HT-29 (cell line): ENCODE measurements at places on chromosomes 16 and 17. TPM values are rescaled to one million over a fixed set of nuclear protein-coding genes. Genes with fewer than 3 reads are reported as not detected.

PPP1R27 gene
- 2.4 and 3.0 TPM in 2 replicates for total RNA-seq

TMEM100 gene
- total RNA-seq: not detected in 2 replicates

MEOX1 gene
- not detected in 2 replicates for total RNA-seq

EMC6 gene
- 35.5 and 54.7 TPM in 2 replicates for total RNA-seq

CA5A gene
- not detected in 2 replicates for total RNA-seq

AURKB gene
- 75.0 and 84.9 TPM in 2 replicates for total RNA-seq

OTOP2 gene
- not detected in 2 replicates for total RNA-seq

DNA sequence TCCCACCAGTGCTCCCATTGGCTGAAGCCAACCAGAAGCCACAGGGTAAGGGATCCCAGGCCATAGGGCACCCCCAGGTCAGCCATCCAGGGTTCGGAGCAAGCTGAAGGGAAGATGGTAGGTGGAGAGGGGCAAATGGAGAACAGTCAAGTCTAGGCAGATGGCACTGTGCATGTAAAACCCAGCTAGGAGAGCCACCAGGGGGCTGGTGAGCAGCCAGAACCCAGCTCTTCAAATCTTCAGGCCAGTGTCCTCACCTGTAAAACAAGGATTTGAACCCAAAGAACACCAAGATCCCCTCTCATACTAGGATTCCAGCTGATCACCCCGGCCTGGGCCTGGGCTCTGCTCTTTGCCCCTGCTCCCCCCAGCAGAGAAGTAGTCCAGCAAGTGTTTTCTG, 43.5 kb downstream of the GINS3 start:
- no peak for DNase-seq

DNA sequence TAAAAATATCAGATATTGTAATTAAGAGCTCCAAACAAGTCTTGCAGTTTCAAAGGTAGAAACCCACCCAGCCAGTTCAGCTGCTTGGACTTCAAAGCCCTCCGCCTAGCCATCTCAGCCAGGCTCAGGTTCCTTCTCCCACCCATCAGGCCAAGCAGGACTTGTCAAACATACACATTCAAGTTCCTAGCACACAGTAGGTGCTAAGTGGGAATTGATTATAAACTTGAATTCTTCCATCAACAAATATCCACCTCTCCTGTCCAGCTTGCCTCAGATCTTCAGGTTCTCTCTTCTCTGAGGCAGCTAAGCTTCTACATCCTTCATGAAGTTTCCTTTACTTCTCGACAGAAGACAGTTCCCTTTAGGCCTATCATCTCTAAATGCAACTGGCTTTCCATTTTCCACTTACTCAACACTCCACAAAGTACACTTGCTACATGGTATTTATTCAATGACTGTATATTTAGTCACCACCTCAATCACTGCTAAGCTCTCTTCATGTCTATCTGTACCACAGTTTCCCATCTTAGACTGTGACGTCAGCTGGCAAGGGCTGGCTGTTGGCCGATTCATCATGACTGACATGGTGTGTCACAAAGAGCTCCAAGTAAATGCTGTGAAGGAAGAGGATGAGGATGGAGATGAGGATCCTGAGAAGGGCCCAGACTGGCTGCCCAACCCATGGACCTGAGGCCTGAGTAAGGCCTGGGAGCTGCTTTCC, 13.3 kb upstream of the COG7 start:
- DNase-seq: no peak

- DNase-seq: no peak
These were observed 221.5 kb upstream of the SOX9 start for GRCh38 chr17:71899317-71899716.

- no peak for DNase-seq
These were observed 49.6 kb upstream of the SIAH1 start for GRCh38 chr16:48434653-48435317.

GRCh38 chr17:67294451-67295199, 49.6 kb upstream of the HELZ start:
- no peak for DNase-seq

DNA sequence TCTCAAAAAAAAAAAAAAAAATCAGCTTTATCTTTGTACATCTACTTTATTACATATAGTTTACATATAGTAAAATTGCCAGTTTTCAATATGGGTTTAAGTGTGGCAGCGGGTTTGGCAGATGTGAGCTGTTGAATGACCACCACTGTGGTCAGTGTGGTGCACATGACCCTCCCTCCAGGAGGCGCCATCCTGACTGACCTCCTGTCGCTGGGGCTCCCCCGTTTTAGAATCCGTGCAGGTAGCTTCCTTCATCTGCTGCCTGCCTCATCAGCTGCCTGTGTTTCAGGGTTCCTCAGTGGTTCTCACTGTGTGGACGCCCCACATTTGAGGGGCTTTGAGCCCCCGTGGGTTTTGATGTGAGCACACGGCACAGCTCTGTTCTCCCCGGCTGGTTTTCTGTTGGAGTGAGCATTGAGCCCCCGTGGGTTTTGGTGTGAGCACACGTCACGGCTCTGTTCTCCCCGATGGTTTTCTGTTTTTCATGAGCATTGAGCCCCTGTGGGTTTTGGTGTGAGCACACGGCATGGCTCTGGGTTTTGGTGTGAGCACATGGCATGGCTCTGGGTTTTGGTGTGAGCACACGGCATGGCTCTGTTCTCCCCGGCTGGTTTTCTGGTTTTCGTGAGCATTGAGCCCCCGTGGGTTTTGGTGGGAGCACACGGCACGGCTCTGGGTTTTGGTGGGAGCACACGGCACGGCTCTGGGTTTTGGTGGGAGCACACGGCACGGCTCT, 57.9 kb upstream of the ZNF750 start:
- DNase-seq: no peak

- DNase-seq: no peak
These were observed 170.3 kb downstream of the COPRS start for GRCh38 chr17:31688701-31689100.

- DNase-seq: peak; percentile 32
These were observed 684 bp downstream of the YPEL2 start for GRCh38 chr17:59331929-59332748.

DNA sequence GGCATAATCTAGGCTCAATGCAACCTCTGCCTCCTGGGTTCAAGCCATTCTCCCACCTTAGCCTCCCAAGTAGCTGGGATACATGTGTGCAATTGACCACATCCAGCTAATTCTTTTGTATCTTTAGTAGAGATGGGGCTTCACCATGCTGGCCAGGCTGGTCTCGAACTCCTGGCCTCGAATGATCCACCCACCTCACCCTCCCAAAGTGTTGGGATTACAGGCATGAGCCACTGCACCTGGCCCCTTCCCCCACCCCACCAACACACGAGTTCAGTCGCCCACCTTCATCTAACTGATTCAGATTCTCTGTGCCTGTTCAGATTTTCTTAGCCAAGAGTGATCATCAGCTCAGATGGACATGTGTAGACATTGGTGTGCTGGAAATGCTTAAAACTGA, 25.0 kb upstream of the METTL9 start:
- DNase-seq: no peak

- no peak for DNase-seq
These were observed 58.5 kb downstream of the LMF1 start for GRCh38 chr16:912322-912683.

GRCh38 chr17:81387100-81388090, 7.9 kb upstream of the BAHCC1 start:
- peak; percentile 30 for DNase-seq

DNA sequence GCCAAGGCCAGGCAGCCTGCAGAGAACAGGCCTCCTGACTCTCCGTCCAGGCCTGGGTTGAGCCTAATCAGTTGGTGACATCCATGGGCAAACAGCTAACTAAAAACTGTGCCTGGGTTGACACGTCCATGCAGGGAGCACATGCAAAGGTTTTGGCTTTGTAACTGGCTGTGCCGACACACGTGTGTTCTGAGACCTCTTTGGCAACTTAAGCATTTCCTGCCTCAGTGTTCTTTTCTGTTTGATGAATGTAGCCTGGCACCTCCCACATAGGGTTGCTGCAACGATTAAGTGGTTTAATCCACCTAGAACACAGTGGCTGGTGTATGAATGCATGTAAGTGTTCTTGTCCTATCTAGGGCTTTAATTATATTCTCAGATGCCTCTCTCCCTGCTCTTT, 3.2 kb downstream of the BCO1 start:
- no peak for DNase-seq

GRCh38 chr17:56761387-56761786, 72.3 kb downstream of the C17orf67 start:
- DNase-seq: no peak

DNA sequence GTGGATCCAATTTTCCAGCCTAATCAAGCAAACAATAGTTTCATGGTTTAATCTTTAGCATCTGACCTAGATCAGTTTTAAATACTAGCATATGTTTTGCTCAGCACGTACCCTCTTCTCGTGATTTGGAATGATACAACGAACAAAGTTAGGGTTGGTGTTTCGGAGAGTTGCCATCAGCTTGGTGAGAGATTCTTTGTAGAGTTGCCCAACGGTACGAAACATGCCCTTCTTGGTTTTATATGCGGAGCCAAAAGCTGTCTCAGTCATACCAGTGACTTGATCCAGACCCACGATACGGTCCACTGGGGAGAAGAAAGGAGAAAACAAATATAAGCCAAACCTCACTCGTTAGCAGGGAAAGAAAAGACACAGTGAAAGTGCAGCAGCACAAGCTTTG, 85.3 kb downstream of the NDEL1 start:
- no peak for DNase-seq

GRCh38 chr16:80457871-80458270, 82.9 kb upstream of the DYNLRB2 start:
- DNase-seq: no peak

GRCh38 chr17:81000334-81000630, 8.6 kb downstream of the CHMP6 start:
- no peak for DNase-seq

- no peak for DNase-seq
These were observed 693.4 kb downstream of the TOX3 start for GRCh38 chr16:51853586-51853985.

GRCh38 chr16:74455213-74455612, 33.9 kb upstream of the CLEC18B start:
- no peak for DNase-seq

GRCh38 chr17:21113716-21114115, 13.0 kb upstream of the DHRS7B start:
- no peak for DNase-seq

GRCh38 chr17:39916918-39917317, 1.5 kb downstream of the GSDMB start:
- peak; percentile 45 for DNase-seq

- DNase-seq: peak; percentile 7
These were observed 763 bp upstream of the TOM1L1 start for GRCh38 chr17:54899721-54900456.
